ENCODE measurements at places on chromosomes 2 and 18.

DNA sequence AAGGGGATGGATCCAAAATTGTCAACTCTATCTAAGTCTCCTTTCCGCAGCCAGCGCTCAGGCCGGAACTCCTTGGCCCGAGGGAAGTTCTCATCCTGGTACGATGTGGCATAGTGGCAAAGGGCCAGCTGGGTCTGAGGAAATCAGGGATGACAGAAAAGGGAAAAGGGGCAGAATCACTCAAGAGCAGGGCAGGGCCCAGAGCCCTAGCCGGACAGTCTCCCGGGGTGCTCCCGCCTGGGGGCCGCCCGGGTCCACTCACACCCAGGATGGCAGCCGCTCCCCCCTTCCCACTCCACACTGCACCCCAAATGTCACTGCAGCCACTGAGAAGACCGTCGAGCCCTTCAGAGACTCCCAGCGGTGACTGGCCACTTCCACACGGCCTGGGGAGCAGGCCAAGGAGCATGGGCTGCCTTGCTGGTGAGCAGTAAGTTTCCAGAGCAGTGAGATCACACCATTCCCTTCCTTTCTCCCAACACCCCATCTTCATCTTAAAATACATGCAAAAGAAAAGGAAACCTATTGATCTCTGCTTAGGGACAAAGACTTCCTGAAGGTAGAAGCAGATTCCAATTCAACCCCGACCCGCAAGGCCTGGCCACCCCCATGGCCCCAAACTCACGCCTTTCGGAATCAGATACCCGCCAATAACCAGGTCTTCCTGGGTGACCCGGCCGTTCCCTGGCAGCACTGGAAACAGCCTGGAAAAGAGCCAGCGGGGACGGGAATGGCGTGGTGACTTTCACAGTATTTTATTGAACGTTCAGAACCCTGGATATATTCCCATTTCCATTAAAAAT, 26.7 kb downstream of the CYP27C1 start:
- DNase-seq: no peak

DNA sequence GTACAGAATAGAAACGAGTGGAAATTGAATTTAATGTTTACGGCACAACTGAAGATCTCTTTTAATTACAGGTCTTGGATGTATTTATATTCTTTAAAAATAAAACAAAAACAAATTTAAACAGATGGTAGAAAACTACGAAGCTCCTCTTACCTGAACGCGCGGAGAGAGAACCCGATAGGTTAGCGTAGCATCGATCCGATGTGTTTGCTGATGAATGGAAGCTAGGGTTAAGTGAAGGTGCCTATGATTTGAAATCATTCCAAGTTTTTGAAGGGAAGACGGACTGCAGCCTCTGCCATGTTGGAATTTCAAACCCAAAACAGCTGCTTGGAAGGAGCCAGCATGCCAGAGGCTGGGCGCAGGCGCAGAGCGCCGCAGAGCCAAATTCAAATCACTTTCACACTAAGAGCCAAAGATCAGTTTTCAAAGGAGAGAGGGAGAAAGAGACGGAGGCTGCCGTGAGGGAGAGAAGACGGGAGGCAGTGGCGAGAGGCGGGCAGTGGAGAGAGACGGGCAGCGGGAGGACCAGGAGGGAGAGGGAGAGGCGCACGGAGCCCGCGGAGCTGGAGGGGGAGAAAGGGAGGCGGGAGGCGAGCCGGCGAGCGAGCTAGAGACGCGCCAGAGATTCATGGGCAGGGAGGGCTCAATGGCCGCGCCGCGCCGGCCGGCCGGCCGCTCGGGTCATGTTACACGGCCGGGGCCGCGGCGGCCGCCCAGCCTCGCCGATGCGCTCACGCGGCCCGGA, at the start of gene FIGN:
FIGN (minus strand) TSS at position 324 of the 748 bp plus-strand sequence. CDS start 1,081 bp downstream, outside the sequence.
- no peak for DNase-seq

- DNase-seq: no peak
Observed at GRCh38 chr2:117771969-117772630, 42.4 kb upstream of the DDX18 start.

DNA sequence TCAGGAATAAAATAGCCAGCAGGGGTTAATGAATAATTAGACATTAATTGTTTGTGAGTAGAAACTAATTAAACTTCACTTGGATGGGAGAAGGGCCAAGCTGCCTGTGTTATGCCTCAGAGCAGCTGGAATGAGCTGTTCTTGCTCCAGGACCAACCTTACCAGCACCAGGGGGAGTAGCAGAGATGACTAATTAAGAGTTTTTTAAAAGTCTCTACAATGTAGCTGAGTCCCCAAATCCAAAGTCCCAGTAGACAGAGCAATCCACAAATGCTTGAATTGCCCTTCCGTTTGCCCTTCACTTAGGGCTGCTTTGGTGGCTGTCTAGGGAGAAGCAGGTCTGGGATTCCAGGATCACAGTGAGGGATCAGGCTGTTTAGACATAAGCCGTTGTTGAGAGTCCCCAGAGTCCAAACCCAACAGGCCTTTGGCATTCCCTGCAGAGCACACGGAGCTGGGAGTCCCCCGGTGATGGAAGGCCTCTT, 59.4 kb downstream of the RHOB start:
- DNase-seq: no peak

All from stimulated activated CD8-positive, alpha-beta memory T cell treated with anti-CD3 and anti-CD28 coated beads, Interleukin-7, amount 100 ng/mL, for 48 hours (primary cell).